NCI-H1436 (cell line): ENCODE measurements at places on chromosomes 4 and X.

DNA sequence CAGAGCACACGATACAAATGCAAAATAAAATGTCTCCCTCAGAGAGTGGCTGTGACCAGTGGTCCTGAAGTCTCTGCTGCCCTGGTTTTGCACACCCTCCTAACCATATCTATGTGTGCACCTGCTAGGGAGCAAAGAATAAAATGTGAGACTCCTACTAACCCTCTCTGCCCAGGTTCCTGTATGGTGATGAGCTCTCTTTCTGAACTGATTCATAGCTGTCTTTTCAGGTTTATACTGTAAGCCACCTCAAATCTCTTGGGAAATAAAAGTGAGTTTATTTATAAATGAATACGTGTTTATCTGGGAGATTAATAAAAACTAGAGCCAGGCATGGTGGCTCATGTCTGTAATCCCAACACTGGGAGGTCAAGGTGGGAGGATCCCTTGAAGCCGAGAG lies 126.0 kb upstream of the RBPJ start:
- DNase-seq, result no peak

DNA sequence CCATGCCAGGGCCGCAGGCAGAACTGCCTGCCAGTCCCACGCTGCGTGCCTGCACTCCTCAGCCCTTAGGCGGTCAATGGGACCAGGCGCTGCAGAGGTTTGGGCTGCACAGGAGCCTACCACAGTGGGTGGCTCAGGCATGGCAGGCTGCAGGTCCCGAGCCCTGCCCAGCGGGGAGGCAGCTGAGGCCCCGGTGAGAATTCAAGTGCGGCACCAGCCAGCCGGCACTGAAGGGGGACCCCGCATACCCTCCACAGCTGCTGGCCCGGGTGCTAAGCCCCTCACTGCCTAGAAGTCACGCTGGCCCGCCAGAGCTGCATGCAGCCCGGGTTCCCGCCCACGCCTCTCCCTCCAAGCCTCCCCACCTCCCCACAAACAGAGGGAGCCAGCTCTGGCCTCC lies 302.5 kb upstream of the UGT8 start:
- DNase-seq, result no peak

- no peak for DNase-seq
Measured at GRCh38 chrX:530726-531610, 99.6 kb upstream of the SHOX start.

DNA sequence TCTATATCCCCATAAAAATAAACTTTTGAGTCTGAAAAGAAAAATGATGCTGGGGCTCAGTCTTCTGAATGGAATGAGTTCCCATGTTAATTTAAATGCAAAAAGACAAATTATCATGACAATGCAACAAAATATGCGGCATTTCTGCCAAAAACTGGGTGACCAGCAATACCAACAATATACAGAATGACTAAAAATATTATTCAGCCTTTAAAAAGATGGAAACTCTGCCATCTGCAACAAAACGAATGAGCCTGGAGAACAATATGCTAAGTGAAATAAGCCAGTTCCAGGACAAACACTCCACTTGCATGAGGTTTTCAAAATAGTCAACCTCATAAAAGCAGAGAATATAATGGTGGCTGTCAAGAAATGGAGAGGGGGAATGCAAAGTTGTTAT lies 558.5 kb downstream of the IL15 start:
- DNase-seq, result no peak

- DNase-seq, result peak; percentile 2
Measured at GRCh38 chr4:144174401-144175067, 34.0 kb upstream of the GYPA start.

GRCh38 chr4:16894406-16894805 lies 4.0 kb downstream of the LDB2 start:
- no peak for DNase-seq

GRCh38 chr4:153428941-153429475 lies 37.2 kb upstream of the TMEM131L start:
- DNase-seq, result no peak

GRCh38 chrX:123153846-123154335 lies 30.2 kb upstream of the GRIA3 start:
- DNase-seq, result no peak

DNA sequence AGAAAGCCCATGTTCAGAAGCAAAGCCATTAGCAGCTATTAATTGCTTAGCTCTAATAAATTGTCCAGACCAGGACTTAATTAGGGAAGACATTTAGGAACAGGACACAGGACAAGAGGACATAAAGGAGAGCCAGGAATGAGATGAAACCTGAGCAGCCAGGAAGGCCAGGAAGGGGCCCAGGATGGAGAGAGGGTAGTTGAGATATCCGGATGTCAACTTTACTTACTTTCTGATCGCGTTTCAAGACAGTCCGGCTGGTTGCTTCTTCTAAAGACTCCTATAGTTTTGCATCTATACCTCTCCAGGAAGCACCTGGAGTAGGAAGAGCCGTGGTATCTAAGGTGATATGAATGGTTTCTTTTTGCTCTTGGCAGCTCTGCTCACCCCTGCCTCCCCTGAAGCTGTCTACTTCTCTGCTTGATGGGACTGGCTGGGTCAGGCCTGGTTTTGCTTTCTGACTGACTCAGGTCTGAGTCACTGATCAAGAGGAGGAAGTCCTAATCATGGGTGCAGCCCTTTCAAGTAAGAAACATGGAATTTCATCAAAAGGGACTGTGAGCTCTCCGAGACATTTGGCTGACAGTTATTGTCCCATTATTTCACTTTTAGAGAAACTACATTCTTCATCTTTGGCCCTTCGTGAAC lies 733.3 kb downstream of the RPA4 start:
- no peak for DNase-seq

GRCh38 chr4:169335331-169335730 lies 64.6 kb upstream of the SH3RF1 start:
- no peak for DNase-seq

DNA sequence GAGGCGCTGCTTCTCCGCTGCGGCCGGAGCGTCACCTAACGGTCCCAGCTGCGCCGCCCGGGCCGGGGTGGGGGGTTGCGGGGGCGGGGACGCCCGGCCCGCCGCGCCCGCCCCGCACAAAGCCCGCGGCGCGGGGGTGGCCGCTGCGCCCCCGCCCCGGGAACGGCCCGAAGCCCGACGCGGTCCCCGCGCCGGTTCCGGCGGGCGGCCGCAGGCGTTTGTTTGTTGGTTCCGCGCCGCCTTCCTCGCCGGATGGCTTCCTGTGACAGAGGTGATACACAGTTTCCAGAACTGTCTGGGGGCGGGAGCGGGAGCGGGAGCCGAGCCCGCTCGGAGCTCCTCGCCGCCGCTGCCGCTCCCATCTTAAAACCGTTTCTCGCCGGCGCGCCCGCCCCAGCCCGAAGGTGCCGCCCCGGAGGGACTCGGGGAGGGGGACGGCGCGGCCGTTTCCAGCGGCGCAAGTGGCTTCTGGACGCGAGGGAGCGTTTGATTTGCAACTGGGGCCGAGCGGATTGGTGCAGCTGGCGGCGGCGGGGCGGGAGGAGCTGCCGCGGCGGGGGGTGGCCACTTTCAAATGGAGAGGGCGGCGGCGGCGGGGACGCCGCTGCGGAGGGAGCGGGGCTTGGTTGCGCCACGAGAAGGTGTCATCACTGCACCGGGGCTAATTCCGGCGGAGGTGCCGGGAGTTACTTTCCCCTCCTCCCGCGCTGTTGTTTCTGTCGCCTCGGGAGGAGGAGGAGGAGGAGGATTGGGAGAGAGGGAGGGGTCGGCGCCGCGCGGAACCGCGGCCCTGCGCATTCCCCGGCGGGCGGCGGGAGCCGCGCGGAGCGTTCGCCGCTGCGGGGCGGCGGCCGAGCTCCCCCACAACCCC lies 2.3 kb downstream of the JADE1 start:
- peak; percentile 83 for DNase-seq

GRCh38 chrX:124300405-124300804 lies 32.1 kb upstream of the TEX13D start:
- no peak for DNase-seq

DNA sequence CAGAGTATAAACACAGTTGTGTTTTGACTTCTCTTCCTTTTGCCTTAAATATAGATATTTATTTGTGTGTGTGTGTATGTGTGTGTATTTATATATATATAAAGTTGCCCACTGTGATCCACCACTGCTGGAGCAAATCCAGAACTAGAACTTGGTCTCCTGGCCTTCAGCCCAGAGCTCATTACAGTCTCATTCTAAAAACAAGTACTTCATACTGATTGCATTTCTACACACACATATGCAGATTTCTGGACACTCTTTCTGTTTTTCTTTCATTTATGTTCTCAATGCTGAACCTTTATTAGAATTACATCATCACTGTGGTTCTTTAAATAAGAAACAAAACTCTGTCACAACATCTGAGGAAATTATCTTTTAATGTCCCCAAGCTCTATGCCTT lies 381 bp downstream of the TXK start:
- DNase-seq, result no peak

DNA sequence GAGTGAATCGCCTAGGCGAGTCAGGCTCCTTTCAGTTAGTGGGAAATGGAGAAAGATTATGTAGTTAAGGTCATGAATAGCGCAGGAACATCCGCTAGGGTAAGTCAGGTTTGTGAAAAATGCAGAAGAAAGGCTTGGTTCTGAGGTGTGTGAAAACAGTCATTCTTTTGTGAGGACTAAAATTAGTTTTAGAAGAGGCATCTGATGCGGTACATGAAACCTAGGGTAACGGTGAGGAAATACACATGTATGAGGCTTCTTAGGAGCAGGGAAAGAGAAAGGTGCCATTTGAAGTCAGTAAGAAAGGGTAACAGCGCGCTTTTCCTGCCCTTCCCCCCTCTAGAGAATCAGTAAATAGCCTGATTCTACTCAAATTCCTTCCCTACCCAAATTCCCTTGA lies 570 bp upstream of the RNF128 start:
- no peak for DNase-seq

- DNase-seq, result no peak
Measured at GRCh38 chr4:33711826-33712225, 2532.5 kb downstream of the ARAP2 start.

- DNase-seq, result no peak
Measured at GRCh38 chrX:40383360-40383759, 197.4 kb upstream of the ATP6AP2 start.

GRCh38 chr4:88027611-88028608 lies 20.5 kb downstream of the PKD2 start:
- DNase-seq, result no peak

DNA sequence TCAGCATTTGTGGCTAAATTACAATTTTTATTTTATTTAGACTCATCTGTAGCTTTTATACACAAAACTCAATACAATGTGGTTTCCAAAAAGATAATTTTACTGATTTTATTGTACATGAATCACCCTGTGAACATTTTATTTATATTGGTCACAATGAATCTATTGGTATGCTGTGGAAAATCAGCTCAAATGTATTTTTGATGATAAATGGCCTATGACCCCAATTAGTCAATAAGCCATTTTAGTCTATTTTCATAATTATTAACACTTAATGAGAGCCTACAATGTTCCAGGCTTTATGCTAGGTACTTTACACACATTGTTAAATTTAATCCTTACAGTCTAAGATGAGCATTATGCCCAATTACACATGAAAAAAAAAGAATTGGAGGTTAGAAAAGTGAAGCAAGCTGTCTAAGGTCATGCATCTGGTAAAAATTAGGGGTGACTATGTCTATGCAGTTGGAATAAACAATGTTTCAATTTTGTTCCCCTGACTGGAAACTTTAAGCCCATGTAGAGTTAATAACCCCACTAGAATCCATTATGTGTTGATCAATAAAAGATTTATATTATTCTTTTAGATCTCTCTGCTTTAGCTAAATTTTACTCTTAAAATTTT lies 344.7 kb downstream of the PABPC4L start:
- DNase-seq, result no peak

DNA sequence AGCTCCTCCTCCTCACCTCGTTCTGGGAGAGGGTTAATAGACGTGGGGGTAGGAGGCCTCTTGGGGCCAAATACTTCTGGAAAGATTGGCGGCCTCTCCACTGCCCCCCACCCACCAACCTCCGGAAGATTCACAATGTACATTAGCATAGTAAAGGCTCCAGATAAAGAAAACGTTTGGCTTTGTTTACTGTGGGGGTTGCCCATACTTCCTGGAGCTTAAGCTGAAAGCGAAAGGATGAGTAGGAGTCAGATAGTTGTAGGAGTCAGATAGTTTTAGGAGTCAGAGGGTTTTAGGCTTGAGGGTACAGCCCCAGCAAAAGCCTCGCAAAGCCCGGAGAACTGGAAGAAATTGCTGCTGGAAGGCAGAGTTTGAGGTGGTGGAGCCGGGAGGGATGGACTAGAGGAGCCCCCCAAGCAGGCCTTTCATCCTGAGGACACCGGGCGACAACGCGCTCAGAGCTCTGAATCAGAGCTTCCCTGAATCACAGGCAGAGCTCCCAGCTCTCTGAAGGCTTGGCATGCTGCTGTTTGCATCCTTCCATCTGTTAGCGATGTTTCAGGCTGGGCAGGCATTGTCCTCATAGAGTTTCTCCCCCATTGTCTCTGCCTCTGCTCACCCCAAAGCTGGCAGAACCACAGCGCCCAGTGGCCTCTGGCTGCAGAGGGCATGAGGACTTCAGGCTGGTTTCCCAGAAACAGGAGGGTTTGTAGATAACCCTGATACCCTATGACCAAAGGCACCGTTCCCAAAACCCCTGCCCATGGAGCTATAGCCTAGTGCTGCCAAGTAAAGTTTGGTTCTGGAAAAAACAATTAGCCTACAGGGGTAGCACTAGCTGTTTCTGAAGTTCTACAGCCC lies 280.7 kb downstream of the BCOR start:
- DNase-seq, result no peak

DNA sequence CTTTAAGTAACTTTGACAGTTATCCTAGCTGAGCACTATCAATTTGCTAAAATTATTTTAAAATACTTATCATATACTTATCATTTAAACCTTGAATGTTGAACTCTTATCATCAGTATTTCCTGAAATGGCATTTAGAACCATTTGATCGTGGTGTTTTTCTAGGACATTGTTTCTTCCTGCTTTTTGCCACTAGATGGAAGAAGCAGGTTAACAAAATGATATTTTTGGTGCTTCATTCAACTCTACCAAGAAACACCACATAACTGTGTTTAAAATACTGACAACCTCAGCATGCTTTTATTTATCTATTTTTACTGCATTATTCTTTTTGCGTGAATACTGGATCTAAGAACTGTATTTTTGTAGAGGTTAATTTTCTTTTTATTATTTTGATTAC lies 44.6 kb downstream of the C4orf33 start:
- no peak for DNase-seq

DNA sequence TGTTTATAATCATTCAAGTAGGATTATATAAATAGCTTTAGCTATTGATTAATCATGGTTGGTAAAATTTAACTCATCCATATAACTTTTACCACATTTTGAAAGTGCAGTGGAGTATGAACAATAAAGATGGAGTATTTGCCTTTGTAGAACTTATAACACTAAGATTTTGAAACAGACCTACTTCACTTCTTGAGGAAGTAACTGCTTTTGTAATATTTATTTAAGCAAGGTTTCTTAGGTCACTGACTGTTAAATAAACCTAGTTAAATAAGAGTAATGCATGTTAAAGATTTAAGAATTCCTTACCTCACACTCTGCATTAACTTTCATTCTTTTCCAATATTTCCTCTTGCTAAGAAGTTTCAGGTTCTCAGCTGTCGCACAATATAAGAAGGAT lies 242.5 kb downstream of the CFAP299 start:
- no peak for DNase-seq

DNA sequence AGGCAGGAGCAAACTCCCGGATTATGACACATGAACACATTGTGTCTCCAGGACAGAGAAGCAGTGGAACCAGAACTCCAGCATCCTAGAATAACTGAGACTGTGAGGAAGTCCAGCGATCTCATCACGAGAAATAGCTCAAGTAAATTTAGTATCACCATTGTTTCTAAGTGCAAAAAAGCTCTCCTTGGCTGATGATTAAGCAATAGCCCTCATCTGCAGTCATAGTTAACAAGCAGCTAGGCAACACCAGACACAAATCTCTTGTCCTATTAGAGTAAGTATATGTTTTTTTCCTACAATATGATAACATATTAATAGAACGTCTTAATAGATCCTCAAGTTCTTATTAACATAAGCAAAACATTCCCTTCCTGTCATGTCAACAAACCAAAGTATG lies 2.4 kb upstream of the CFAP299 start:
- DNase-seq, result no peak
